ENCODE measurements at places on chromosomes 3 and 15. TPM values are rescaled to one million over a fixed set of nuclear protein-coding genes. Genes with fewer than 3 reads are reported as not detected.
A peak's percentile ranks its signal among the peaks of the same experiment; 100 is the strongest.

DNA sequence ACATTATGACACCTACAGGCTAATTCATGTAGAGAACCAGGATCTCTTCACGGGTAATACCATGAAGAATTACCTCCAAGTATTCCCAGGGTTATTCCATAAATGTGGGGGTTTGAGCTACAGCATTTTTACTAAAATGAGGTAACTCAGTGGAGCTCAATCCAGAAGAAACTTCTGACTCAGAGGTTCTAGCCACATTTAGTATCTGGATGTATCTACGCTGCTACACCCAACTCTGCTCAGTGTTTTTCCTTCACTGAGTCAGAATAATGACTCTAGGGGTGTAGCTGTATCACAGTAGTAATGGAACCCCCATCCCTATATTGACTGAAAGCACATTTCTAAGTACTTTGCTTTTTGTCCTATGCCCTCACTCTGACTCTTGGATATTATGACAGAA is 52.4 kb downstream of the COPS2 start:
- peak overlapping the region; percentile 48 for H3K27ac ChIP-seq
- no peak overlapping the region for H3K4me3 ChIP-seq
- peaks cover 11% of the 10 kb centered on the region for H3K36me3 ChIP-seq
- DNase-seq: peak; percentile 64
- peaks cover 12% of the 10 kb centered on the region for H3K4me1 ChIP-seq
- H3K27me3 ChIP-seq: no peaks in the 10 kb centered on the region

DNA sequence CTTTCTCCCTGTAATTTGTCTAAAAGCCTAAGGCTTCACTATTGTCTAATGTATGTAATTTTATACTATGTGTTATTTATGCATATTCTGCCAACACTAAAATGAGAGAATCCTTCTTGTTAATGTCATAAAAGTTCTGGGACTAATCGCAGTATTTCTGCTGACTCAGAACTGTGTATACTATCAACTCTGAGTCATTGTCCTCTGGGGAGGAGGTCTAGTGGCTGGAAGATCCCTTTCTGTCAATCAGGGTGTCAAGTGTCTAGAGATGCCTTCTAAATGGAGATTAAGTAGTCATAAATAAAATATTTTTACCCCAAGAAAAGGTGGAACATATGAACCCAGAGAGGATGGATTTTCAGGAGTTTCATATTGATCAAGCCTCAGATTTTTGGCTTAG is 473.4 kb downstream of the AGBL1 start:
- DNase-seq: no peak
- H3K27me3 ChIP-seq: no peaks in the 10 kb centered on the region
- no peak overlapping the region for H3K27ac ChIP-seq
- H3K4me3 ChIP-seq: no peak overlapping the region

GRCh38 chr15:70204652-70205051 is 106.9 kb upstream of the TLE3 start:
- H3K27me3 ChIP-seq: peaks cover 46% of the 10 kb centered on the region
- no peaks in the 10 kb centered on the region for H3K36me3 ChIP-seq
- H3K27ac ChIP-seq: no peak overlapping the region
- no peak for DNase-seq

DNA sequence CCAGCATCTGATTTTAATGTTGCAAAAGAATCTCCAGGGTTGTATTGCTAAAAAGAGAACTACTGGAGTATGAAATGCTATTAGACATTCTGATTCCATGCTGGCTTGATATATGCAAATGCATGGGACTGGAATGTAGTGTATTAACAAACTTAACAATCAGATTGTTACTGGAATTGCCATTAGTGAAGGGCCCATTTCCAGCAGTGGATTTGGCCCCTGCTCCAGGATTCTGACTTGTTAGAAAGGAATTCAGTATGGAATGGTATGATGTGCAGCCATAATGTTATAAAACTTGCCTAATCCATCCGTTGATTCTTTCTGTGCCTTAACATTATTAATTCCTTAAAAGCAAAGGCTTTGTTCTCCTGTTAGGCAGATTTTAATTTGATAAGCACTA is 7.9 kb downstream of the ARRDC4 start:
- peak; percentile 90 for DNase-seq
- H3K36me3 ChIP-seq: peaks cover 64% of the 10 kb centered on the region
- peak overlapping the region; percentile 32 for H3K4me3 ChIP-seq
- H3K27ac ChIP-seq: peak overlapping the region; percentile 71
- peaks cover 96% of the 10 kb centered on the region for H3K4me1 ChIP-seq
- H3K27me3 ChIP-seq: no peaks in the 10 kb centered on the region

DNA sequence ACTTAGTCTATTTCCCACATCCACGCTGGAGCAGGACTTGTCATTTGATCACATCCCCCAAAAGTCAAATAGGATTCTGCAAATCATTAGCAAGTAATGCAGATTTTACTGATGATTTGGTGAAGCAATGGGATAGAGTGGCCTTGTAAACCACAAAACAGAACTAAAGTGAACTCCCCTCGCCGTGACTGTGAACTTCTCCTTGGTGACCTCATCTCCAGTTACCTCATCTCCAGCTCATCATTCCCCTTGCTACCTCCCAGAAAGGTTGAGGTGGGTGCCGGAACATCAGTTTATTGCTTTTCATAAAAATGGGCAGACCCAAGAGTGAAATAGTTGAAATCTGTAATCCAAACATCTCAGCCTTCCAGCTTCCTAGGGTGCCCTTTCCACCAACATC is 36.7 kb upstream of the ADPGK start:
- peaks cover 34% of the 10 kb centered on the region for H3K27me3 ChIP-seq
- no peak overlapping the region for H3K27ac ChIP-seq
- no peak overlapping the region for H3K4me3 ChIP-seq
- no peaks in the 10 kb centered on the region for H3K4me1 ChIP-seq

GRCh38 chr15:40327457-40327856 is 4.0 kb downstream of the INAFM2 start:
- H3K4me1 ChIP-seq: peaks cover 64% of the 10 kb centered on the region
- H3K4me3 ChIP-seq: no peak overlapping the region
- no peak for DNase-seq
- H3K27ac ChIP-seq: peak overlapping the region; percentile 27

DNA sequence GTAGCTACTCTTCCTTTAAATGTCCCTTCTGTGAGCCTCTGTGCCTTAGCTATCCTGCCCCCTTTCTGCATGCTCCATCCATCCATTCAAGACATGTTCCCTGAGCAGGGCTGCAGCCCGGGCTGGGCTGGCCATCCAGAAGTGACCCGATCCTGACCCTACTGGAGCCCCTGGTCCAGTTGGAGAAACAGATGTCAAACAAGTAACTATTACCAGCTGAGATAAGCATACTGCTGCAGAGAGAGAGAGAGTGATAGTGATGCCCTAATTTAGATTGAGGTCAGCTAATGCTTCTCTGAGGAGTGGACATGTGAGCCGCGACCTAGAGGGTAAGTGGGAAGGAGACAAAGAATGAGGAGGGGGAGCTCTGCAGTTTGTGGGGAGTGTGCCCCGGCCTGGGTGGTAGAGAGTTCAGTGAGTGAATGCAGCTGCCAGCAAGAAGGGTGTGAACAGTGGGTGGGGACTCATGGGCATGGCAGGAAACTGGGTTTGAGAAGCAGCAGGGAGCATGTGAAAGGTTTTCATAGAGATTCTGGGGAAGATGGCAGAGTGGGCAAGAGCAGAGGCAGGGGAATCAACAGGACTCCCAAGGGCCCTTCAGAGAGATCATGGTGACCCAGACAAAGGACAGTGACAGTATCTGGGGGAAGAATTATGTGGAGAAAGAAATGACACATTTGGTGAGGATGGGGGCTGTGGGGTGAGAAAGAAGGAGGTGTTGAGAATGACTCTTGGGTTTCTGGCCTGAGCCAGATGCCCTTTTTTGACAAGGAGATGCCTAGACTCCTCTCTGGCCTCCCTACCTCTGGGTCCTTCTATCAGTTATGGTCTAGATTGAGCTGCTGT is 44.9 kb downstream of the CHCHD6 start:
- no peaks in the 10 kb centered on the region for H3K36me3 ChIP-seq
- H3K27me3 ChIP-seq: peaks cover 3% of the 10 kb centered on the region
- no peak overlapping the region for H3K27ac ChIP-seq
- H3K4me3 ChIP-seq: no peak overlapping the region
- no peak for DNase-seq
- peaks cover 39% of the 10 kb centered on the region for H3K4me1 ChIP-seq

GRCh38 chr3:182139627-182140357 is 428.1 kb downstream of the SOX2 start:
- H3K4me3 ChIP-seq: no peak overlapping the region
- no peak for DNase-seq
- peaks cover 3% of the 10 kb centered on the region for H3K27me3 ChIP-seq
- no peak overlapping the region for H3K27ac ChIP-seq
- H3K4me1 ChIP-seq: no peaks in the 10 kb centered on the region

- peaks cover 18% of the 10 kb centered on the region for H3K4me1 ChIP-seq
- H3K27ac ChIP-seq: no peak overlapping the region
- no peaks in the 10 kb centered on the region for H3K36me3 ChIP-seq
- H3K27me3 ChIP-seq: peaks cover 12% of the 10 kb centered on the region
- H3K4me3 ChIP-seq: no peak overlapping the region
- no peak for DNase-seq
Measured at GRCh38 chr15:43118829-43119228, 13.0 kb upstream of the UBR1 start.

KLHL40 gene
- total RNA-seq: not detected

NPRL2 gene
- 19.1 TPM for total RNA-seq

GMPS gene
- 57.5 TPM for total RNA-seq

PCOLCE2 gene
- total RNA-seq: 15.8 TPM

PIK3CA gene
- 16.1 TPM for total RNA-seq
